SJSA1 (cell line): ENCODE measurements at places on chromosomes 6 and 20. TPM values are rescaled to one million over a fixed set of nuclear protein-coding genes. Genes with fewer than 3 reads are reported as not detected.

- DNase-seq, result no peak
- no peaks in the 10 kb centered on the region for H3K4me1 ChIP-seq
- H3K4me3 ChIP-seq, result no peak overlapping the region
- H3K27me3 ChIP-seq, result no peaks in the 10 kb centered on the region
- H3K27ac ChIP-seq, result no peak overlapping the region
- no peaks in the 10 kb centered on the region for H3K36me3 ChIP-seq
These were observed 65.0 kb upstream of the PCSK2 start for GRCh38 chr20:17161673-17162481.

DNA sequence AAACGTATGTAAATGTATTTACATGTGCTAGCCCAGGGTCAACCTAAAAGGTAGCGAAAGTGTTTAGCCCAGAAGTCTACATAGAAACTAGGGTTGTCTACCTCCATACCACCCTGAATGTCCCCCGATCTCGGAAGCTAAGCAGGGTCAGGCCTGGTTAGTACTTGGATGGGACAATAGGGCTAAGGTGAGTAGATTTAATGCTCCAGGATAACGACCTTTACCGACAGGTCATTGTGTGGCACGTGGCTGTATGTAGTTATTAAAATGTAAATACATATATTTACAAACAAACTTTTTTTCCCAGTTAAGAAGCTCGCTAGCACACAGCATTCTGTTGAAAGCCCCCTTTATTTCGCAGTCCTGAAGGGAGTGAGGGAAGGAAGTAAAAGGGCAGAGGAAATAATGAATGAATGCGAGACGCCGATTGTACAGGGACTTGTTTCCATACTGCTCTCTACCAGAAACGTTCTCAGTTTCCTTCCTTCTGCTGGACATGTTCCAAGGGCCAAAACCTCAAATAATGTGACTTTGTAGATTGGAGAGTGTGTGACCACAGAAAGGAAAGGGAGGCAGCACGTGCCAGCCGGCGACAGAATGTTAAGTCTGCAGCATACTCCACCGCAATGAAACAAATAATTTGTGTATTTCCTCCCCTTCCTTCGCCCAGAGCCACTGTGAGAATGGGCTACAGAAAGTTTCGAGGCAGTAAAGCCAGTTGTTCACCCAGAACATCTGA is 612 bp downstream of the ADAT2 start:
- H3K27me3 ChIP-seq, result no peaks in the 10 kb centered on the region
- peaks cover 5% of the 10 kb centered on the region; the same call in 1 of the 2 replicates for H3K4me1 ChIP-seq
- H3K27ac ChIP-seq, result peak overlapping the region; percentile 30
- DNase-seq, result no peak
- no peaks in the 10 kb centered on the region for H3K36me3 ChIP-seq
- H3K4me3 ChIP-seq, result peak overlapping the region; percentile 60

DNA sequence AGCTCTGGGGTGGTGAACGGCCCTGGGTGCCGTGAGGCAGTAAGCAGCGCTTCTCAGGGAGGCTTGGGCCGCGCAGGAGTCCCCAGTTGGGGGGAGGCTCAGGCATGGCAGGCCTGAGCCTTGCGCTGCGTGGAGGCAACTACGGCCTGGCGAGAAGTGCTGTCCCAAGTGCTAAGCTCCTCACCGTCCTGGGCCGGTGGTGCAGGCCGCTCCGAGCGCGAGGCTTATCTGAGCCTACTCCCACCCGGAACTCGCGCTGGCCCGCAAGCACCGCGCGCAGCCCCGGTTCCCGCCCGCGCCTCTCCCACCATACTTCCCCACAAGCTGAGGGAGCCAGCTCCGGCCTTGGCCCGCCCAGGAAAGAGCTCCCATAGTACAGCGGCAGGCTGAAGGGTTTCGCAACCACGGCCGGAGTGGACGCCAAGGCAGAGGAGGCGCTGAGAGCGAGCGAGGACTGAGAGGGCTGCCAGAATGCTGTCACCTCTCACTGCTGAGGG is 1.8 kb upstream of the WRNIP1 start:
- peaks cover 22% of the 10 kb centered on the region for H3K4me1 ChIP-seq
- peaks cover 25% of the 10 kb centered on the region for H3K36me3 ChIP-seq
- DNase-seq, result no peak
- no peak overlapping the region for H3K27ac ChIP-seq
- no peaks in the 10 kb centered on the region for H3K27me3 ChIP-seq

GRCh38 chr6:100099189-100100074 is 105.4 kb upstream of the MCHR2 start:
- H3K27me3 ChIP-seq, result no peaks in the 10 kb centered on the region
- no peak overlapping the region for H3K27ac ChIP-seq
- H3K4me3 ChIP-seq, result no peak overlapping the region
- no peaks in the 10 kb centered on the region for H3K36me3 ChIP-seq

DNA sequence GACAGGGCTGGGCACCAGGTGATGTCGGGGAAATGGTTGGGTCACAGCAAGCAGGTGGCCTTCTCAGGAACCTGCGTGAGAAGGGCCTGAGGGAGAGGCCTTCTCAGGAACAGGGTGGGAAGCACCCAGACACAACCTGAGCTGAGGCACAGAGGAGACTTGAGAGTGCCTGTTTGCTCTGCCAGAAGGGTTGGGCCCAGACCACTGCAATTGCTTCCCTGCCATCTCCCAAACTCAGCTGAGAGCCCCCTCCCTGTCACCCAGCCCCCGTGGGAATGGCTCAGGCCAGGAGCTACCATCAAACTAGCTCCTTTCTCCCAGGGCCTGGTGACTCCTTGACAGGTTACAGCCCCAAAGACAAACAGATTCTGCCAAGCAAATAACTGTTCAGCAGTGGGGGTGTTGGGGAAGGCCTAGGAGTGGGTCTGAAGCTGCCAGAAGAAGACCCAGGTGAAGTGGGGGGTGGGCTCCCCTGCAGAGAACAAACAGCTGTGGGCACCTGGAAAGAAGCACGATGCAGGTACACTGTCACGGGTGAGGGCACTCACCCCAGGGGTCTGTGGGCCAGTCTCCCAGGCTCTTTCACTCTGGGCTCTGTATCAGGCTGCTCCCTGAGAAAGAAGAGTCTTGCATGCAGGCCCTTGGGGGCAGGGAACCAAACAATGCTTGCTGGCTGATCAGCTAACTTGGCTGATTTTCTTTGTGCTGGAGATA is 30.4 kb upstream of the SPDEF start:
- H3K4me1 ChIP-seq, result 0 out of 2 replicates have a peak, but pooled peaks cover 4% of the 10 kb centered on the region
- H3K4me3 ChIP-seq, result no peak overlapping the region
- no peak overlapping the region for H3K27ac ChIP-seq
- no peak for DNase-seq
- H3K27me3 ChIP-seq, result no peaks in the 10 kb centered on the region

- H3K27me3 ChIP-seq, result peaks cover 2% of the 10 kb centered on the region; the same call in 1 of the 2 replicates
- no peaks in the 10 kb centered on the region for H3K4me1 ChIP-seq
- H3K27ac ChIP-seq, result no peak overlapping the region
- no peaks in the 10 kb centered on the region for H3K36me3 ChIP-seq
- DNase-seq, result no peak
These were observed 11.0 kb upstream of the ASCC3 start for GRCh38 chr6:100892116-100892515.

- H3K27me3 ChIP-seq, result no peaks in the 10 kb centered on the region
- H3K27ac ChIP-seq, result no peak overlapping the region
- DNase-seq, result no peak
These were observed 44.4 kb upstream of the ENPP5 start for GRCh38 chr6:46215213-46215612.

GRCh38 chr6:129874837-129875236 is 13.7 kb upstream of the TMEM244 start:
- H3K27ac ChIP-seq, result no peak overlapping the region
- H3K36me3 ChIP-seq, result no peaks in the 10 kb centered on the region
- no peaks in the 10 kb centered on the region for H3K27me3 ChIP-seq

- no peaks in the 10 kb centered on the region for H3K27me3 ChIP-seq
- H3K27ac ChIP-seq, result no peak overlapping the region
- peaks cover 15% of the 10 kb centered on the region for H3K4me1 ChIP-seq
These were observed 208.0 kb upstream of the KCNQ5 start for GRCh38 chr6:72413884-72414283.

C20orf141 gene
- not detected in 2 replicates for total RNA-seq

ZBTB12 gene
- 0.53 and 2.0 TPM in 2 replicates for total RNA-seq

DNA sequence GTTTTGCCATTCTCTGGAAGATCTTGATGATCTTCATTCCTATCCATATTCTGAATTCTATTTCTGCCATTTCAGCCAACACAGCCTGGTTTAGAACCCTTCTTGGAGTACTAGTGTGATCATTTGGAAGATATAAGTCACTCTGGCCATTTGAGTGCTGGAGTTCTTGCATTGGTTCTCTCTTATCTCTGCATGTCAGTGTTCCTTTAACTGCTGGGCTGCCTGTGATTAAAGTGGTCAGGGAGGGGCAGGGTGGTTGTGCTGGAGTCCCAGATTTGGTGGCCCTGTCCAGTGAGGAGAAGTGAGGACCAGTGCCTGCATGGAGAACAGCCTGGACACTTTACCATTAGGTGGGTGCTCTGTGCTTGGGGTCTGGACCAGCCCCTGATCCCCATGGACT is 173.0 kb downstream of the SOD2 start:
- no peaks in the 10 kb centered on the region for H3K36me3 ChIP-seq
- H3K27me3 ChIP-seq, result peaks cover 7% of the 10 kb centered on the region
- DNase-seq, result no peak
- no peak overlapping the region for H3K4me3 ChIP-seq
- no peak overlapping the region for H3K27ac ChIP-seq

- no peaks in the 10 kb centered on the region for H3K27me3 ChIP-seq
- H3K36me3 ChIP-seq, result peaks cover 18% of the 10 kb centered on the region
- peaks cover 27% of the 10 kb centered on the region for H3K4me1 ChIP-seq
These were observed 20.5 kb upstream of the LTV1 start for GRCh38 chr6:143822584-143823024.

DNA sequence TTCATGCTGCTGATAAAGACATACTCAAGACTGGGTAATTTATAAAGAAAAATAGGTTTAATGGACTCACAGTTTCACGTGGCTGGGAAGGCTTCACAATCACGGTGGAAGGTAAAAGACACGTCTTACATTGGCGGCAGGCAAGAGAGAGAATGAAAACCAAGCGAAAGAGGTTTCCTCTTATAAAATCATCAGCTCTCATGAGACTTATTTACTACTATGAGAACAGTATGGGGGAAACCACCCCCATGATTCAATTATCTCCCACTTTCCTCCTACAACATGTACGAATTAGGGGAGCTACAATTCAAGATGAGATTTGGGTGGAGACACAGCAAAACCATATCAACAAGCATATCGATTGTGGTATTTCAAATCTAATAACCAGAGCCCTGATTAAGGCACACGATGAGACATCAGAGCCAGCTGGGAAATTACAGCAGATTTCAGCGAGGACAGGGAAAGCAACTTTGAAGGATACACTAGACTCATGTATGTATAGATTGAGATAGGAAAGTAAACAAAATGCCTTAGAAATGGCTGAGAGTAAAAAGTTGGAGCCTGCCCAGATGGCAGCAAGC is 129.8 kb upstream of the GJE1 start:
- H3K4me1 ChIP-seq, result peaks cover 2% of the 10 kb centered on the region
- no peak overlapping the region for H3K4me3 ChIP-seq
- H3K27ac ChIP-seq, result no peak overlapping the region
- no peak for DNase-seq

PTCHD4 gene
- 1.4 and 2.9 TPM in 2 replicates for total RNA-seq

GRCh38 chr20:61082720-61083119 is 169.3 kb upstream of the CDH4 start:
- DNase-seq, result no peak
- H3K36me3 ChIP-seq, result no peaks in the 10 kb centered on the region
- no peaks in the 10 kb centered on the region for H3K27me3 ChIP-seq
- no peak overlapping the region for H3K4me3 ChIP-seq
- H3K4me1 ChIP-seq, result no peaks in the 10 kb centered on the region

DNA sequence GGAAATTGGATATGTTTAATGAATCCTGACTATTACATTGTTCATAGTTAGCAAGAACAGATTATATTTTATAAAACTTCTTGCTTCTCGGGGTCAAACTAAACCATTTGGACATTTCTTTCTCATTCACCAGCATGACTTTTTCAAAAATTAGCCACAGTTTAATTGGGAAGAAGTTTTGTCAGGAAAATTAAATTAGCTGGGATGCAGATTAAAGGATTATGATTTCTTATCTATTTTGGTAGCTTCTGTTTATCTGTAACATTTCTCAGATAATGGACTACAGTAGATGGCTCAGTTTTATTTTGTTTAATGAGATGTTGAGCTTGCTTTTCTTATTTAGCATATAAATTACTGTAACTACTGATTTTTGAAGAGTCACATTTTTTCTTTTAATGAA is 26.4 kb upstream of the TMX4 start:
- no peak overlapping the region for H3K27ac ChIP-seq
- no peaks in the 10 kb centered on the region for H3K36me3 ChIP-seq
- H3K4me3 ChIP-seq, result no peak overlapping the region
- no peaks in the 10 kb centered on the region for H3K4me1 ChIP-seq

- no peak overlapping the region for H3K4me3 ChIP-seq
- no peak overlapping the region for H3K27ac ChIP-seq
- H3K4me1 ChIP-seq, result peaks cover 23% of the 10 kb centered on the region
- H3K36me3 ChIP-seq, result no peaks in the 10 kb centered on the region
- peaks cover 11% of the 10 kb centered on the region for H3K27me3 ChIP-seq
These were observed 39.3 kb upstream of the OSTM1 start for GRCh38 chr6:108113557-108114519.

DNA sequence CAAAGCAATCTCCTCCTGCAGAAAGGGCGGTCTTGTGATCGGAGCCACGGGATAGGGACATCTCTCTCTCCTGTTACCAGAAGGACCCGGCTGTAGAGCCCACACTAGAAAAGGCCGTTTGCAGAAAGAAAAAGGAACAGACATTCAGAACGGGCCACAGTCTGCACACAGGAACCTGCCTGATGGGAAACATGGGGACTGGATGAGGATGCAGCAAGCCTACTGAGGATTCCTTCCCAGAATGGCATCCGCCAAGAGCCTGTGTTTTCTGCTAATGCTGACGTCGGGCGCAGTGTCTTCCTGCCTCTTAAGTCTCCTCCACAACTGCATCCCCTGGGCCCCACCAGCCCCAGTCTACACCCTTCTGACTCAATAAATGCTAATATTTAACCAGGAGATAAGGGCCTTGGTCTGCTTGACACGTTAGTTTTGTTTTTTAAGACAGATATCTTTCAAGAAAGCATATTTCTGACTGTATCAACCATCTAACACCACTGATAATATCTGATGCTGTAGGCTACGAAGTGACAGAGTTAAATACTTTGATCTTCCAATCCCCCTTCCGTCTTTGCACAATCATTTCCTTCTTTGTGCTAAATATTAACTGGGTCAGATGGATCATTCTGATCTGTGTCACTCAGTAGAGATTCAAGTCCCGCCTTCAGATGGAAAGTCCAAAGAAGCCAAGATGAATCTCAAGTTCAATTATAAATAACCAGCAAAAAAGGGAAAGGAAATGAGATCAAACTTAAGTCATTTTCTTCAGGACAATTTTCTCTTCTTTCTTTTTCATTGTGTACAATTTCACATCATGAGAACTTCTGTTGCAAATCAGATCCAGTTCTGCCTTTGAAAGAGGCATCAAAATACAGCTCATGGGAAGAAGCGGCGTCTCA is 20.7 kb downstream of the FAM50B start:
- no peak overlapping the region for H3K4me3 ChIP-seq
- H3K27me3 ChIP-seq, result no peaks in the 10 kb centered on the region
- H3K4me1 ChIP-seq, result no peaks in the 10 kb centered on the region
- DNase-seq, result peak; percentile 25

DNA sequence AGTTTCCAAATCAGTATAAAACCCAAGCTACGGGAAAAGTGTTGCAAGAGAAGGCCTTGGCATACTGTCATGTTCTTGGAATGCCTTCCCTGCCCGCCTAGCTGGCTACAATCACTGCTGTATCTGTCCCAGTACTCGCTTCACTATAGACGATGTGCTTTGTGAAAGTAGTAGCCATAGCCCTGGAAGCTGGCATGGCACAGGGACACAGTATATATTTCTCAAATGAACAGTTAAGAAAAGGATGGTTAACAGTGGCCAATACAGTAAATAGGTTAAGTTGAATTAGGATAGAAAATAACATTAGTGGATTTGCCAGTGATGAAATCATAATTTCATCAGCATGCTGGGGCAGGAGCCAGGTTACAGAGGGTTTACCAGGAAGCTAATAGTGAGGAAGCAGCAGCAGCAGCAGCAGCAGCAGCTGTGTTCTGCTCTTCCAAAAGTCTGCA is 499.3 kb downstream of the CDKAL1 start:
- H3K4me3 ChIP-seq, result no peak overlapping the region
- H3K27me3 ChIP-seq, result no peaks in the 10 kb centered on the region
- no peak for DNase-seq
- no peaks in the 10 kb centered on the region for H3K4me1 ChIP-seq
